NCI-H460 (cell line): ENCODE measurements at places on chromosomes 7 and 10. TPM values are rescaled to one million over a fixed set of nuclear protein-coding genes. Genes with fewer than 3 reads are reported as not detected.

Gene RBM20
- 2.0 and 2.3 TPM in 2 replicates for total RNA-seq

Gene PTPRZ1
- not detected in 2 replicates for total RNA-seq

Gene CDH23
- under 0.01 TPM in 1 of 2 replicates, not detected in the other for total RNA-seq

Gene SAP25
- 0.52 TPM in 1 of 2 replicates, not detected in the other for total RNA-seq

DNA sequence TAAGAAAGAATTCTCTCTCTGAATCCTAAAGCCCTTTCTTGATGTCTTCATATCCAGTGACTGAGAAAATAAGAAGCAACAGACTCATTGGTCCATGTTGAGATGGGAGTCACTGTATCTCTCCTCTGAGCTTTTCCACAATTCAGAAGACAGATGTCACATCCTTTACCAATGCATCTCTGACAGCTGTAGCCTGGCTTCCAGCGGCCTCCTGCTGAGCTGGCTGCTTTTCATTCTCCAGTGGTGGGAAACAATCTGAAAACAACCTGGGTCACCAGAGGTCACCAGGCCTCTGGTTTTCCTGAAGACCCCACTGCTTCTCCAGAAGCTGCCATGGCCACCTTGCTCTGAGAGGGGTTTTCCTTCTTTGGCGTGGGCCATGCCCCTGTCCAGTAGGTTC is 18.3 kb upstream of the RPA3 start:
- DNase-seq, result no peak

GRCh38 chr7:148436571-148436970 is 154.0 kb upstream of the C7orf33 start:
- no peak for DNase-seq

DNA sequence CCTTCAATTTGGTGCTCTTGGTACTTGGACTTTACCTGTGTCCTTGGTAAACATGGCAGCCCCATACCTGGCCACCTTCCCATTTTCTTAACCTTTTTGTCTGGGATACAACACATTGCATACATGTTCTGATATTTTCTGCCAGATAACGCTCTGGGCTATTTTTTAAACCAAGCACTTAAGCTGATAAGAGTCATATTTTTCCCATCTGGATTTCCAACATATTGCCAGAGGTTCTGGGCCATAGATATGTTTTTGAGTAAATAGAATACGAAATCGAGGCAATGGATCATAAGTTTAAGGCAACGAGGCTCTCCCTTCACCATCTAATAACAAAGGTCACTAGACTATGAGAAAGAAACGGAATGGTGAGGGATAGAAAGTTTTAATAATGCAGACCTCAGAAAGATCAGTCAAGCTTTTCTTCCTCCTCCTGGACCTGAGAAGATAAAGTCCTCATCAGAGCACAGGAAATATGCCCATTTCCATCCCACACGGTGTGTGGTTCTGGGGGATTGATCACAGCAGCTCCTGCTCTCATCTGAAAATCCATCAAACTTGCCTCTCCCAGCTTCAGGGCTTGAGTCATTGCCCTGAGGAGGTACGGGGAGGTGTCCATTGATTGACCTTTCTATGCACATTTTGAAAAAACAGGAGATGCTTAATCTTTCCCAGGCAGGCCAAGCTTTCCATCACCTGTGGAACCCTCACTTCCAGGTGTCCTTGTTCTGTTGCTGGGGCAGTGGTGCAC is 257.2 kb downstream of the GFRA1 start:
- DNase-seq, result no peak

GRCh38 chr10:110033701-110034235 is 26.0 kb downstream of the ADD3 start:
- no peak for DNase-seq

GRCh38 chr7:118148930-118149329 is 35.0 kb upstream of the LSM8 start:
- no peak for DNase-seq

DNA sequence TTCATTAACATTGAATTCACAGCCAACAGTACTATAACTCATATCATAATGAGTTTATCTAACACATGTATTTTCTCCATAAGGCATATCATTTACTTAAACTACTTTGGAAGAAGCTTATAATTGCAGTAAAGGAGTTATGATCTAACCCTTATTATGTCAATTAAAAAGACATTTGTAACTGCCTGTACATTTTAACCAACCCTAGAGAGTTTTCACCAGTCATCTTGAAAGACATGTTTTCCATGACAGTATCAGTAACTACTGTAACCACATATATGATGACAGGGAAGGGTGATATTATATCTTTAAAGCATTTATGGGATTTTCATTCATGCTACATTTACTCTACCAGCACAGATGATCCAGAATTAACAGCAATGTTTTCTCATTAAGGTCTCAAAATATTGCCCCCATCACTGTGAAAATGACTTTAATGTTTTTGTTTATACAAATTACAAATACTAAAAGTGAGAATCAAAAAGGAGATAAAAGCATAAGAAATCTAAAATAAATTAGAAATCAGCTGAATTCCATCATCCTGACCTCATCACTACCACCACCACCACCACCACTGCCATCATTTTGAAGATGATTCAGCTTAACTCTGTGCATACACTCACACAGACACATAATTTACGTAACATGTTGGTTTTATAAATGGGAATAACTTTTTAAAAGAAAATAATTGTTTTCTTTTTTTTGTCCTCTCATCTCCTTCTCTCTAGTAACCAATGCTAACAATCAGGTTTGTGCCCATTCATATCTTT is 53.6 kb downstream of the MKLN1 start:
- no peak for DNase-seq

DNA sequence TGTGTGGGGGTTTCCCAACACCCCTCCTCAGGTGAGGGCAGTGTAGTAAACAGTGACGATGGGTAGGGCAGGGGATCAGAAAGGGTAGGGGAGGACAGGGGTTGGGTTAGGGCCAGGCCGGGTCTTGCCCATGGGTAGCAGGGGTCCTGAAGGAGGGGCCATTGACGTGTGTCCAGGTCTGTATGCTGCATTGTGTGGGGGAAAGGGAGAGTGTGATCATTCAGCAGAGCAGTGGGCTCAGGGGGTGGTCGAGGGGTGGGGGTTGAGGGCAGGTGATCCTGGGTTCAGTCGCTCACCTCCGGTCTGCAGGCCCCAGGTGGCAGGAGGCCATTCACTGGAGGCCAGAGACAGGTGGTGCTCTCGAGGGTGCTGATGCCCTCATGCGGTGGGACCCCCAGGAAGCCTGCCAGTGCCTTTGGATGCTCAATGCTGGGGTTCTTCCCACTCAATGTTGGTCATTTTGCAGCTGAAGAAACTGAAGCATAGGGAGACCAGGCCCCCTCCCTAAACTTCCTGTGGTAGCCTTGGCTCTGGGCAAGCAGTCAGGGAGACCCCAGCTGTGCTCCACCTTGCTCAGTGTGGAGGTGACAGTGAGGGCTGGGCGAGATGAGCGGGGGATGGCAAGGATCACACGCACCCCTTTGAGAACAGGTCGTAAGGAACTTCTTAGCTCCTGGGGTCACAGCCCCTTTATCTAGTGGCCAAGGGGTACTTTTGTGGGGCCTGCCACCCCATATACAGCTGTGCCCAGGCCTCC is 48.8 kb upstream of the CAMK2B start:
- DNase-seq, result no peak

DNA sequence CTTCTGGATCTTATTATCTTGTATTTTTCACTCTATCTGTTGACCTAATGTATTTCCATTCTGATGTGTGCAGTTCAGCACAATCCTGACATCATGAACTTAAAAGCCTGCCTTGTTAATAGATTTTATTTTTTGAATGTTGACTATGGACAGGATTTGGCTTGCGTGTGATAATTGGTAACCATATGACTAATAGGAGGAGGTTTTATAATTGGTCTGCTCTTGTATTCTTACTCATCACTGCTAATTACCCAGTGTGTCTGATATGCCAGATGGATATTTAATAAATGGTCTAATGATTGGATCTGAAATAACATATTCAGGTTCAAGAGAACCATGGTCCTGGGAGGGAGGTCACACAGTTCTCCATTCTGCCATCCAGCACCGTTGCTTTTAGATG is 45.9 kb downstream of the MTURN start:
- DNase-seq, result no peak

DNA sequence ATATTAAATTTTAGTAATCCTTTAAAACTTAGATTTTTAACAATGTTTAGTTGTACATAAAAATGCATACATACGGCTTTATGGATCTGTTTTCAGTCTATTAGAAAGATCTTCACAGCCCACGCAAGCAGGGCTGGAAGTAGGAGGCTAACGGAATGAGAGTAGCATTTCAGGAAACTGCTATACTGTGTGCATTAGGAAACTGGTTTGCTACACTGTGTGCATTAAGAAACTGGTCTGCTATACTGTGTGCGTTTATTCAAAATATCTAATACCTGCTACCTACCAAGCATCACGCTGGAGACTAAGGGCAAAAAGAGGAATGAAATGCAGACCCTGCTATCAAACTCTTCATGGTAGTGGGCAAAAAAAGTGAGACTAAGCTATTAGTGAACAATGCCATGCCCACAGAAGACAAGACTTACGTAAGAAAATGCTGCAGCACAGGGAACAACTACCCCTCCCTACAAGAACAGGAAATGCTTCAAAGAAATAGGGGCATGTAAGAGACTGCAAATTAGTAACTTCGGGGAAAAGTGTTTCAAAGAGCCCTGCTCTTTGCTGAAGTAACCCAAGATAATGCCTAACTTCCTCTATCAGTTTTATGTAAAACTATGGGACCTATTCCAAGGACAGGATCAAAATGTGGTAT is 11.3 kb downstream of the RAB11FIP2 start:
- DNase-seq, result no peak

GRCh38 chr10:88389456-88389855 is 193.7 kb downstream of the RNLS start:
- DNase-seq, result peak; percentile 57

DNA sequence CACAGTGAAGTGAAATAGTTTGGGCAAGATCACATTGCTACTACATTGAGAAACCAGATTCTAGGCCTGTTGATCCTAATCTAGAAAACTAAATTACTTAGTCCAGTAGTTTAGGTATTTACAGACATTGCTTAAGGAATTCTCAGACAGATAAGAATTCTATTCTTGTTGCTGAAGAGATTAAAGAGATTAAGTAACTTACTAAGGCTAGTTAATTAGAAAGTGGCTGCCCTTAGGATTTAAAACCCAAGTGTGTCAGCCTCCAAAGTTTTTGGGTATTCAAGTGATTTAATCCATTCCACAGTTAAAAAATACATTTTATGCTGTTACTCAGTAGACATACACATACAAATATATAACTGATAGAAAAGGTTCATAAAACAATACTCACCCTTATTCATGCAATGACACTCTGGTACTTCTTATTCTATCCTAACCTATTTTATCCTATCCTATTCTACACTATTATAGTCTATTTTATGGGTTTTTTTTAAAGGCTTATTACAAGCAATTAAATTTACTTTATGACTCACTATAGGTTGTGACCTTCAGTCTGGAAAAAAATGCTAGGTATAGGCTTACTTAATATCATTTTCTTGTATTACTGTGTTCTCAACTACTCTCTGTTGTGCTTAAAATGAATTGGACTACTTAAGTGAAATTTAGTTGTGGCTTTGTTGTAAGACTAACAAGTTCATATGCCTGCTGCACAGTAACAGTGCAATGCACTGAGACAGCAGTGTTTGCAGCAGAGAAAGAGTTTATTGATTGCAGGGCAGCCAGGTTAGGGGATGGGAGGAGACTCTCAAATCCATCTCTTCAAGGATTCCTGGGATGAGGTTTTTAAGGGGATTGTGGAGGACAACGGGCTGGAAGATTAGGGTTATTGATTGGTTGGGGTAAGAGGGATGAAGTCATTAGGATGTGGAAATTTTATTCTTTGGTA is 10.7 kb downstream of the SPAM1 start:
- no peak for DNase-seq

DNA sequence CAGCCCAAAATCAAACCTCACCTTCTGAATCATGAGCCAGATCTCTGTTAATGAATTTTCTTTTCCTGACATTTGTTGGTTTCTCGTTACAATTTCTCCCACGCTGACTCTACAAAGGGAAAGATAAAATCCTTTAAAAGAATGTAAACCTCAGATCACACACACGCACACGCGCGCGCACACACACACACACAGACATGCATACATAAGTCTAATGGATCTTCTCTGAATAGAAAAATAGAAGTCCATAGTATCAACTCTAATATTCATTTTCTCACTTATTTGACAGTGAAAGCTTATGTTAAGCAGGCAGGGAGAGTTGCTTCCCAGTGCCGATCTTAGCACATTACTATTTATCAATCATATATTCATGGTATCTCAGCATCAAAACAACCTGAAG is 1.4 kb downstream of the ETV1 start:
- no peak for DNase-seq

DNA sequence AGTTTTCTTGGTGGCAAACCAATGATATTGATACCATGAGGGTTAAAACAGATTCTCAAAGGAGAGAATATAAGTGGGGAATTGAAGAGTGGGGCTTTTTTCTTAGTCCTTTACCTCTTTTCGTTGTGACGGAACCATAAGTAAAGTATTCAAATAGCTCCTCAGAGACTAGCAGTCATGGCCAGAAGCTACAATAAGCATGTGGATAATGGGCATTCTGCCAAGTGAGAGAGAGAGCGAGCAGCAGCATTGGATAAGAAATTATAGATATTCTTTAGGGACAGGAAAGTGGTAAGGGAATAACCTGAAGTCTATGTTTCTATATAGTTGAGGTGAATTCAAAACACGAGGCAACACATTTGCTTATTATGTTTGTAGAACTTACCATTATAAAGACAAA is 235.1 kb downstream of the SEMA3E start:
- peak; percentile 73 for DNase-seq
